Stimulated activated CD4-positive, alpha-beta T cell treated with anti-CD3 and anti-CD28 coated beads, TNF-alpha, amount 100 ng/mL, for 1 hour (primary cell): ENCODE measurements at places on chromosomes 2 and 18.

DNA sequence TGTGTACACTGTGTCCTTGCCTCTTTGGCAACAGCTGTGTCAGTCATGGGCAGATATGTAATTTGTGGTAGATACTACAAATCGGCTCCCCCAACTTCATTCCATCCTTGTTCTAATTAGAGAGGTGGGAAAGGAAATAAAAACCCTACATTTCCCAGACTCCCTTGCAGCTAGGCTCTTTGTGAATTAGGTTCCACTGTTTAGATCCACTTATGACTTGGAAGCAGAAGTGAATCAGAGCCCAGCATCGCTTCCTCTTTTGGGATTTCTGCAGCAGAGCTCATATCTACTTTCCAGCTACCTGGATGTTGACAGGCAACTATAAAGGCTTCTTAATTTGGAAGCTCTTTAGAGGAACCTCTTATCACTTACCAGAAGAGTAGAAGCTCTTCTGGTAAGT is 34.1 kb upstream of the NARS1 start:
- no peak for DNase-seq

GRCh38 chr2:221513232-221513631 is 58.9 kb downstream of the EPHA4 start:
- no peak for DNase-seq

DNA sequence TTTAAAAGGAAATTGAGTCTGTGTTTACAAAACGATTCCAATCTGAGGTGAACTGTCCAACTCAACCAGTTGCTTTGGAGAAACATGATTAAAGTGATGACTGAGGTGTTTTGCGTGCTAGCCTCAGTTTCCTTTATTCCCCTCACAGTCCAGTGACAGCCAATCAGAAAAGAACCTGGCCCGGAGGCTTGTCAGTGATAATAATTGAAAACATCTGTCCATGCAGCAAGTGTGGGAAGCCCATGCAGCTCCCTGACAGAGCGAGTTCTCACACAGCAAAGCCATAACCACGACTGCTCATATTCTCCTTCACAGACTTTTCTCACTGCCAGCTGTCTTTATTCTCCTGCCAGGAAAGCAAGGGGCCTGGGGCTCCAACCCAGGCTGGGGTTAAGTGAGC is 613.4 kb downstream of the ARHGAP15 start:
- DNase-seq = no peak

GRCh38 chr2:219430633-219431615 is 3.7 kb upstream of the SPEG start:
- DNase-seq = no peak

DNA sequence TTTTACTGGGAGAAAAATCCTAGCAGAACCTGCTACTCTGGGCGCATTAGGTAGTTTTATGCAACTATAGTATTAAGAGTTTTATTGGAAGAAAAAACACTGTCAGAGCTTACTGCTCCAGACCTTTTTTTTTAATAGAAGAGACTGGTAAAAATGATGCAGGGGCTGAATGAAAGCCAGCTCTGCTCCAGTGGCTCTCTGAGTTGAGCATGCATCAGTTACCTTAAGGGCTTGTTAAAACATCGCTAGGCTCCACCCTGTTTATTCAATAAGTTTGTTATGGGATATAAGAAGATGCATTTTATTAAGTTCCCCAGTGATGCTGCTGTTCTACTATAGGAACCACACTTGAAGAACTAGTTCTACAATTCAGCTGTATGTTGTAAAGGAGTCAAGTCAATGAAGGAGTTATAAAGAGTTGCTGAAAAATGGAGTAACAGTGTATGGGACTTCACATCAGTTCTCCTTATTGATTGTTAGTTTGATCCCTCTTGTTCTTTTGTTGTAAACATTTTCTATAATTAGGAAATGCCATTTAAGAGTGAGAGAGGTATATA is 13.2 kb downstream of the SNRPG start:
- DNase-seq = no peak

DNA sequence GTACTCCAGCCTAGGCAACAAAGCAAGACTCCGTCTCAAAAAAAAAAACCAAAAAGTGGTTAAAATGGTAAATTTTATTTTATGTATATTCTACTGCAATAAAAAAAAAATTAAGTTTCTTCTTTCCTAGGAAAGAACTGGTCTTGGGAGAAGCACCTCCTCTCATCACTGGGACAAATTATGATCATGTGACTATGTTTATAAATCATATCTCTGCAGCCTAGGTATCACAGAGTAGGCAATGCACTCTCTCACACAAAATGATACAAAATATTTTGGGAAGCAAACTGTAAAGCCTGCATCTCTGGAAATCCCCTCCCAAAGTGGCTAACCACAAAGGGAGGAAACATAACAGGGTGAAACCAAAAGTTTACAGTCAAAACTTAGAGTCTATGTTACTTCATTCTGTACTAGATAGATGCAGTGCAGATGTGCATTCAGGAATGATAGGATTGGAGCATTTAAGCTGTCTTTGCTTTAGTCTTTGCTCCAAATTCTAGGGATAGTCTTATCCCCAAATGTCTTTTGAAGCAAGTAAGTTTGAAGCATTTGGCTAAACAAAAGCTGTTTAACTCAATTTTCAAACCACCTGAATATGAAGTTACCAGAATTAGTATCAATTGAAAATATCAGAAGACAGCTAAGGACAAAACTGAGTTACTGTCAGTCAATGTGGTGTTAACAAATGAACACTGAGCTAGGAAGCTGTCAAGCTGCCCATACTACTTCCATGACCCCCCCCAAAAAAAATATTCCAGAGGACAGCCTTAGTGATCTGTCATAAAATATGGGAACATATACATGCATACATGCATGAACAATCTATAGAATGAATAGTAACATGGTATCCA is 21.1 kb upstream of the MALT1 start:
- no peak for DNase-seq

DNA sequence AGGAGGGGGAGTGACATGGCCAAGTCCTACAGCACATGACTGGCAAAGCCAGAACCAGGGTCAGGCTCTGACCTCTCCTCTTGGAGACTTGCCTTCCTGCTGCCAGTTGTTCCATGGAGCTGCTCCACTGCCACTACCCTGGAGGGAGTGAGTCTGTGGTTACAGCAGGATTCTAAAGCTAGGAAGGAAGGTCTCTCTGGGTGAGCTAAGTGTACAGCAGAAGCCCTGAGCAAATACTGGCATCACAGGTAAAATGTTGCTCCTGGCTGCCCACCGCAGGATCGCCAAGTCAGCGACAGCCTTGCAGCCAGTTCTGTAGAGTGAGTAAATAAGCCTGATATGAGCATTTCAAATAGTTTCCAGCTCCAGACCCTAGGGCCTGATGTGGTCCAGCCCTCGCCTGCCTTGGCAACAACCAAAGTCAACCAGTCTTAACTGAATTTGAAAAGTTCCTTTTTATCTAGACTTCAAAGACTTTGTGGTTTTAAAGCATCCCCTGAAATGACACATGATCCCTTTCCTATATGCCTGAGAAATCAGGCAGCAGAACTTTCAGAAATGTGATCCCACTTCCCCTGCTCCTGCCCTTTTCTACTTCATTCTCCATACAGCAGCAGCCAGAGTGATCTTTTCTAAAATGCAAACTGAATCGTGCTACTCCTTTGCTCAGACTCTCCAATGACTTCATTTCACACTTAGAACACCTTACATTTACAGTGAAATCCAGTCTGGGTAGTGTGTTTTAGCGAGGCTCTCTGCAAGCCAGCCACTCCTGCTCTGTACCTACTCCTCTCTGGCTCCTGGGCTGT is 114.3 kb downstream of the MGAT5 start:
- no peak for DNase-seq

GRCh38 chr2:61906186-61906470 is 654 bp downstream of the COMMD1 start:
- no peak for DNase-seq

DNA sequence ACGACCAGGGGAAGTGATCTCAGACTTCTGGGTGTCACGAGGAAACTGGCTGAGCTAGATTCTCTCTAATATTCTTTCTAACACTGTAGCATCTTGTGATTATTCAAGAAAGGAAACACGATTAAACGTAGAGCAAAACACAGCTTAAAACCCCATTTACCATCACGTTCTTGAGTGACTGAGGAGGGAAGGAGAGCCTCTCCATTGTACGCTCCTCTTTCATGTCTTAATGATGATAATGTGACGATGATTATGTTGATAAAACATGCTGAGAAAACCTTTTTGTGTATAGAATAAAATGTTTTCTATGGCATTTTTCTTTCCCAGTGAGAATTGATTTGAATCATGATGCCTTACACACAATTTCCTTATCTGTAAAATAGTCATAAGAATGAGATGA is 705.6 kb upstream of the ID2 start:
- DNase-seq = no peak

DNA sequence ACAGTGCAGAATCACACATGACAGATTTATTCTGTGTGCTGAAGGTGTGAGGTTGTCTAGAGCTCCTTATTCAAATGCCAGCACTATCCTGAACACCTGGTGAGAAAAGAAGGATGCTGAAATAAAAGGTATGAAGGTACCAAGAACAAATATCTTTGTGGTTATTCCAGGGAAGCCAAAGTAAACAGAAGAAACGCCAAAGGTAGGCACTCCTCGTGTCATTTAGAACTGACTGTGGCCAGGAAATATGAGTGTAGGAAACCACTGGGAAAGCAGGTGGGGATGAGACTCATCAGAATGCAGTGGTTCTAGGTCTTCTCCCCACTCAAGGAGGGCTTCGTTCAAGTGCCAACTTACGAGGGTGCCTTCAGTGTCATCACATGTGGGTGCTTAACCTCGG is 80.8 kb downstream of the KIF5C start:
- no peak for DNase-seq

DNA sequence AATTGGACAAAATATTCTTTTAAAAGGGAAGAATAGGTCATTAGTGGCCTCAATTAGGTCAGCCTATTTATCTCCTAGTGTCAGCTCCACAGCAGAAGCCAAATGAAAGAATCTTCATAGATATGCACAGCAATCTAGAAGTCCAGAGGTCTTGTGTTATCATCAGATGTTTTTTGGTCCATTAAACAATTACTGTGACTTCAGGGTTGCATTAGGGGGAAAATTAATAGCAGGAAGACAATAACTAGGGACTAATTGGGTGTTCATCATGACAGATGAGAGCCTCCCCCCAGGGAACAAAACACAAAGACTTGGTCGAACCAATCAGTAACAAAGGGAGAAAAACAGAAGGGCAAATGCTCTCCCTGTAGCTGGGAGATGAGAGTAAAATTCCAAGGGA is 264.7 kb downstream of the PTH2R start:
- DNase-seq = no peak

DNA sequence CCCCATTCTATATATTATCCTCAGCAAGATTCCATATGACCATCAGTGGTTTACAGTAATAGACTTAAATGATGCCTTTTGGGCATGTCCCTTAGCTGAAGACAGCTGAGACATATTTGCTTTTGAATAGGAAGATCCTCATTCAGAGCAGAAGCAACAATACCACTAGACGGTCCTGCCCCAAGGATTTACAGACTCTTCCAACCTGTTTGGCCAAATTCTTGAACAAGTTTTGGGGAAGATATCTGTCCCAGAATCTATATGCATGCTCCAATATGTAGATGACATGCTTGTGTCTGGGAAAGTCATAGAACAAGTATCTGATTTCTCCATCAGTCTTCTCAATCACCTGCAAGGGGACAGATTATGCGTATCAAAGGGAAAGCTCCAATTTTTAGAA is 137.1 kb upstream of the RMP24 start:
- DNase-seq = no peak

GRCh38 chr2:115201386-115201785 is 758.9 kb downstream of the DPP10 start:
- no peak for DNase-seq

GRCh38 chr2:26756337-26756736 is 7.7 kb upstream of the SLC35F6 start:
- DNase-seq = no peak
